ENCODE measurements at places on chromosomes 5 and 9.

- DNase-seq: no peak
Observed at GRCh38 chr5:130251931-130252330, 347.7 kb downstream of the CHSY3 start.

DNA sequence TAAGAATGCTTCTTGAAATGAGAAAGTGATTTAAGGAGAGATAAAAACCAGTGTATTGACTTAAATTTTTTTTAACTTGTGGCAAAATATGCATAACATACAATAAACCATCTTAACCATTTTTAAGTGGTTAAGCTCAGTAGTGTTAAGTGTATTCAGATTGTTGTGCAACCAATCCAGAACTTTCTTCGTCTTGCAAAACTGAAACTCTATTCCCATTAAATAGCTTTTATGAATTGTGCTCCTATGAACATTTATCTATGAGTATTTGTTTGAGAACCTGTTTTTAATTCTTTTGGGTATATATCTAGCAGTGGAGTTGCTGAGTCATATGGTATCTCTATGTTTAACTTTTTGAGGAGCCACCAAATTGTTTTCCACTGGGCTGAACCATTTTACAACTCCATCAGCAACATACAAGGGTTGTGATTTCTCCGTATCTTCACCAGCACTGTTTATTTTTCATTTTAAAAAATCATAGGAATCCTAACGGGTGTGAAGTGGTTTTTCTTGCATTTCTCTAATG is 76.6 kb upstream of the ACTBL2 start:
- no peak for DNase-seq

DNA sequence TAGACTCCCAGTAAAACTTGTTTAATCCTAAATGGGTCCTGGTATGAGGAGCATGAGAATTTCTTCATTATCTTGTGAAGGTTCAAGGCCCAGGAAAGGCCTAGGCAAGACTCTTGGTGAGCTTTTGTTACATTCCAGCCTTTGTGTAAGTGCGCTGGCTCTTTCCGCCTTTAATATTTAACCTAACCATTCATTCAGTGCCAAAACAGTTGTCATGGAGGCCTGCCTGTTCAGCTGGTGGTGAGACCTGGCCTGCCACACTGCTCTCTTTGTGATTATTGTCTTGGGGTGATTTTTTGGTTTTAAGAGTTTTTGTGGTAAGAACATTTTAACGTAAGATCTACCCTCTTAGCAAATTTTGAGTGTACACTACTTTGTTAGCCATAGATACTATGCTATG is 127.5 kb upstream of the WWC1 start:
- DNase-seq: no peak

- DNase-seq: no peak
Observed at GRCh38 chr5:32076699-32077695, 97.1 kb downstream of the GOLPH3 start.

DNA sequence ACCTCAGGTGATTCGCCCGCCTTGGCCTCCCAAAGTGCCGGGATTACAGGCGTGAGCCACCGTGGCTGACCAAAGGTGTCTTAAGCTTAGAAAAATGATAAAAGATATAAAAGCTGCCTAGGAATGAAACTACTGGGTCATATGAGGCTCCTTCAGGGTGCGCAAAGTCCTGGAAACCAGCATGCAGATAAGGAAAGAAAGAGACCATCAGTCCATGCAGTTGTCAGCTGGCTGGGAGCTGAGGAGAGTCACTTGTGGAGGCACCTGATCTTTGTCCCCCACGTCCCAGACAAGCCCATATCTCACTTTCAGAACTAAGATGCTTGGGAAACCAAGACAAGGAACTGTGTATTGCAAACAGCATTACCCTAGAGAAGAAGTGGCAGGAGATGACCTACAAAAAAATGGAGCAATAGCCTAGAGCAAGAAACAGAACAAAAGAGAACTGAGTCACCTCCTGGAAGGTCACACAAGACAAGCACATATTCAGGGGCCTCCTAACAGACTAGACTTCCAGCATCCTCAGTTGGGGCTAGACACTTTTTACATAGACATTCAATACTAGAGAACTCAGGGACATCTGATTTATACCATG is 2.8 kb upstream of the CCDC125 start:
- no peak for DNase-seq

DNA sequence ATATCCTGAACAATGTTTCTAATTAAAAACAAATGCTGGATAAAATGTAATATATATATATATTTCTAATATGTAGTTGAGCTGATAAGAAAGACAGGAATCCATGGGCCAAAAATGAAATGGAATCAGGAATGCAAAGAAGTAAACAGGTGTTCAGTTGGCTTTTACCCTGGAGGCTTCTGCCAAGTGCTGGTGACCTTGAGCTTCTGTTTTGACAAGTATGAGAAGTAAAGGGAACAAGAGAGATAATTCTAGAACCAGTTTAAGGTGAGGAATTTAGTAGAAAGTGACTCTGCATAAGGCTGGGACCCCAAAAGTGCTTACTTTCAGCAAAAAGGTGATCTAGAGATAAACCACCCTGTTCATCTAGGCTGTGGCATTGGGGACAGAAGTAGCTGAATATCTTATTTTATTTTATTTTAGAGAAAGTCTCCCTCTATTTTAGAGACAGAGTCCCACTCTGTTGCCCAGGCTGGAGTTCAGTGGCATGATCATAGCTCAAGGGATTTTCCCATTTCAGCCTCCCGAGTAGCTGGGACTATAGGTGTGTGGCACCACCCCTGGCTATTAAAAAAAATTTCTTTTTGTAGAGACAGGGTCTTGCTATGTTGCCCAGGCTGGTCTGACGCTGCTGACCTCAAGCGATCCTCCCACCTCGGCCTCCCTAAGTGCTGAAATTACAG is 27.0 kb downstream of the DCAF10 start:
- DNase-seq: no peak

GRCh38 chr5:158011422-158011821 is 152.5 kb upstream of the CLINT1 start:
- no peak for DNase-seq

DNA sequence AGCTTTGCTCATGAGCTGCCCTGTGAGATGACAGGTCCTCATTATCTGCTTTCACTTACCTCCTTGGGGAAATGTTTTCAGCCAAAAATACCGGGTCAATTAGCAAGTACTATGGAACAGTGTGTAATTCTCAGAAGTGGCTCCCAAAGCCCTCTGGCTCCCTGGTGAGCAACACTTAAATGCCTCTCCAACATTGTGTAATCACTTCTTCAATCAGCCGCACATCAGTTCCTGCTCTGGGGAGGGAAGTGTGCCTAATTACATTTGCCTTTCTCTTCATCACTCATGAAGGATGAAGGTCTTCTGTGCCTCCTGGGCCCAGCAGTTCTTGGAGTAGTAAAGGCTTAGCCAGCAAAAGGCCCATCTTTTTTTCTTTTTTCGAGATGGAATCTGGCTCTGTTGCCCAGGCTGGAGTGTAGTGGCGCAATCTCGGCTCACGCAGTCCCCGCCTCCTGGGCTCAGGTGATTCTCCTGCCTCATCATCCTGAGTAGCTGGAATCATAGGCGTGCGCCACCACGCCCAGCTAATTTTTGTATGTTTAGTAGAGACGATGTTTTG is 23.1 kb downstream of the NIM1K start:
- no peak for DNase-seq

DNA sequence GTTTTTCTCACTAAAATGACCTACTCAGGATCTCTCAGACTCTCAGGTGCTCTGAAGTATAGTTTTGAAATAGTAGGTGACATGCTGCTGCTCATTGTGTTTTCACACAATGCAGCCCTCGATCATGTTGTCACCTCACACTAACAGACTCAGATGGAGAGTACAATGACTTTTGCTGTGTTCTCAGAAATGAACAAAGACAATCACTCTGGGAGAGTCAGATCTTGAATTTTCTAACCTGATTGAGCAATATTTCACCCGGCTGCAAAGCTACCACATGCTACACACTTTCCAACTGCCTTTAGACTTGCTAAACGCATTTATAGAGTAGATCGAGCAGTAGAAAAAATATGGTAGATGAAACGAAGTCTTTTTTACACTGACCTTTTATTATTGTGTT is 113.4 kb downstream of the ST8SIA4 start:
- DNase-seq: no peak

DNA sequence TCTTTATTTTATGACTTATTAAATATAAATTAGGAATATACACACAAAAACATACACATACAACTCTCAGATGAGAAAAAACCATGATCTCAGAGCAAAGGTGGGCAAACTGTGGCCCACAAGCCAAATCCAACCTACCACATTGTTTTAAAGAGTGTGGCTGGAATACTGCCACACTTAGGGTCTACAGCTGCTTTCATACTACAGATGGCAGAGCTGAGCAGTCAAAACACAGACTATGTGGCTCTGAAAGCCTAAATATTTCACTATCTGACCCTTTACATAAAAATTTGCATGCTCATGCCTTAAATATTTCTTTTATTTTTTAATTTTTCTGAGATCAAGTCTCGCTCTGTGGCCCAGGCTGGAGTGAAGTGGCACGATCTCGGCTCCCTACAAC is 28.3 kb downstream of the LEAP2 start:
- no peak for DNase-seq

- no peak for DNase-seq
Observed at GRCh38 chr9:121682201-121682600, 30.8 kb downstream of the DAB2IP start.

DNA sequence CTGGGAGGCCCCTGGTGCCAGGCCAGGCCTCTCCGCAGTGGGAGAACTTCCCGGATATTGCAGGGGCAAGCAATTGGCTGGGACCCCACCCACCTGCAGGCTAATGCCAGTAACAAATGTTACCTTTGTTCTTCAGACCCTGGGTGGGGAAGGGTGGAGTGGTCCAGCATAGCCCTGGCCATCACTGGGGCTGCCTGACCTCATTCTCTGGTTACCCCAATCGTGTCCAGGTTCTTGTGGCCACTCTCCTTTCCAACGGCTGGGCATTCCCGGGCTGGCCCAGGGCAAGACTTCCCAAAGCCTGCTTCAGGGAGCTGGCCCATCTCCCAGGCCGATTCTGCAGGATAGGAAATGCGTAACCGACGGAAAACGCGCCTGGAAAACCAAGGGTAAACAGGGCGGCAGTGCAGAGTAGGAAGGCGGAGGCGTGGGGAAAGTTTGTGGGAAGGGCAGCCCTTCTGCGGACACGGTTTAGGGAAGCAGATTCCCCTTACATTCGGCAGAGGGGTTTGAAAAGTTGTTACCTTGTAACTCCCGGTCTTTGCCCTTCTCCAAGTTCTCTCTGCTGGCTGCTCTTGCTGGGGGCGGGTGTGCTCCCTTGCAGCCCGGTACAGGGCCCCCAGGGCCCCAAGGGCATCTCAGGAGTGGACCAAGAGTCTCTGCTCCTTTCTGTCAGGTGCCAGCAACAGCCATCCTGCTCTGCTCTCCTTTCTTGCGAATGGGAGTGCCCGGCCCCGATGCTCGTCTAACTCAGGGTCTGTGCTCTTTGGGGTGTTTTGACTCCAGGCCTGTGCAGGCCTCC is 3.5 kb downstream of the NRARP start:
- DNase-seq: no peak

DNA sequence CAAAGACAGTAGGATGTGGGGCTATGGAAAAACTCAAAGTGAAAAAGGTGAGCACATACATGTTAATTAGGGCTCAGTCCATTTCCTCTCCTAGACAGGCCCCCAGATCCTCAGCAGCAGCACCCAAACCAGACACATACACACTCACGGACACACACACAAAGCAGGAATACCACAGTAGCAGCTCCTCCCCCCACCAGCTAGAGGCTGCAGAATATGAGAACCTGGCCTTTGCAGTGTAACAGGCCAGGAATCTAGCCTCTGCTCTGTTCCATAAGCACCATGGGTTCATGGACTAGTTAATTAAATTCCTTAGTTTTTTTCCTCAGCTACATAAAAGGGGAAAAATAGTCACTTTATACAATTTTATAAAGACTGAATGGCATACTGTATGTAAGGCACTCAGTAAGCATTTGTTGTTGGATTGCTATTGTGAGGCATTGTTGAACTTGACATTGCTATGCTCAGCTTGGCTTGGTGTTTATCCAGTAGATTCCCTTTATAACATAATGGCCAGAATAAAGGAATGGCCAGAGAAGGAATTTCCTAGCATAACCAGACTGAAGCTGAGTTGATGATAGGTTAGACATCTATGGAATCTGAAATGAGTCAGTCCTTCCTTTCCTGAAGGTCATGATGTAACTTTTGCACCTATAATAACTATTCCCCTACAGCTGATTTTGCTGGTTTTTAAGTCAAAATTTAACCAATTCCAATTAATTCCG is 186.8 kb downstream of the SEMA5A start:
- DNase-seq: no peak

DNA sequence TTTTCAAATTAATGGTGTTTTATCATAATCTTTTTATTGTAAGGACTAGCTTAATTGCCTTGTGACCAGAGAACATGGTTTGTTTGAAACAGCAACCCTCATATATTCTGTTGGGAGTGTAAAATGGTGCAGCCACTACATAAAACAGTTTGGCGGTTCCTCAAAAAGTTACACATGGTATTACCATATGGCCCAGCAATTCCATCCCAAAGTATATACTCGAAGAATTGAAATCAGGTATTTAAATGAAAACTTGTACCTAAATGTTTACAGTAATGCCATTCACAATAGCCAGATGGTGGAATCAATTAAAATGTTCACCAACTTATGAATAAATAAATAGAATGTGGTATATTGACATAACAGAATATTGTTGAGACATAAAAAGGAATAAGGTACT is 14.8 kb upstream of the IL33 start:
- no peak for DNase-seq

DNA sequence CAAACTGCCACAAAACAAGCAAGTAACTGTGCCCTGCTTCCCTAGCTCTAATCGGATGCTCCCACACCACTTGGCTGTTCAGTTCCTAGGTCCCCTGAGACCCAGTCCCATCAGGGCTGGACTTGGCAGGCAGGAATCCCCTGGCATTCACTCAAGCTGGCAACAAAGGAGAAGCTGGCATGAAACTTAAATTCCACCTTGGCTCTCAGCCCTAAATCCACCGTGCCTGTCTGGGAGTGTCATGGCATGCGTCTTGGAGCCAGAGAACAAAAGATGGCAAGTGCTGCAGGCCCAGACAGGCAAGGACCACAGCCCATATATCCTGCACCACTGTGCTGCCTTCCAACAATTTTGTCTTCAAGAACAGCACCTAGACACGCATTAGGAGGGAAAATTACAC is 38.2 kb downstream of the ETF1 start:
- DNase-seq: no peak

- no peak for DNase-seq
Observed at GRCh38 chr9:108553111-108553635, 302.6 kb downstream of the ACTL7B start.

- no peak for DNase-seq
Observed at GRCh38 chr5:42250-42649, 49.7 kb upstream of the PLEKHG4B start.

Data from GM12892 (cell line).